Small intestine (tissue), 16 donors: ENCODE measurements at places on chromosomes 16 and 17.

- H3K4me3 ChIP-seq, result no peak overlapping the region
- no peak overlapping the region for H3K27ac ChIP-seq
- H3K36me3 ChIP-seq, result no peaks in the 10 kb centered on the region
- H3K4me1 ChIP-seq, result no peaks in the 10 kb centered on the region
- DNase-seq, result no peak
These were observed 166.2 kb upstream of the KCNJ16 start for GRCh38 chr17:69908626-69909368.

GRCh38 chr16:86723689-86724088, 145.3 kb downstream of the FOXL1 start:
- H3K27ac ChIP-seq, result no peak overlapping the region
- no peaks in the 10 kb centered on the region for H3K4me1 ChIP-seq
- DNase-seq, result no peak

DNA sequence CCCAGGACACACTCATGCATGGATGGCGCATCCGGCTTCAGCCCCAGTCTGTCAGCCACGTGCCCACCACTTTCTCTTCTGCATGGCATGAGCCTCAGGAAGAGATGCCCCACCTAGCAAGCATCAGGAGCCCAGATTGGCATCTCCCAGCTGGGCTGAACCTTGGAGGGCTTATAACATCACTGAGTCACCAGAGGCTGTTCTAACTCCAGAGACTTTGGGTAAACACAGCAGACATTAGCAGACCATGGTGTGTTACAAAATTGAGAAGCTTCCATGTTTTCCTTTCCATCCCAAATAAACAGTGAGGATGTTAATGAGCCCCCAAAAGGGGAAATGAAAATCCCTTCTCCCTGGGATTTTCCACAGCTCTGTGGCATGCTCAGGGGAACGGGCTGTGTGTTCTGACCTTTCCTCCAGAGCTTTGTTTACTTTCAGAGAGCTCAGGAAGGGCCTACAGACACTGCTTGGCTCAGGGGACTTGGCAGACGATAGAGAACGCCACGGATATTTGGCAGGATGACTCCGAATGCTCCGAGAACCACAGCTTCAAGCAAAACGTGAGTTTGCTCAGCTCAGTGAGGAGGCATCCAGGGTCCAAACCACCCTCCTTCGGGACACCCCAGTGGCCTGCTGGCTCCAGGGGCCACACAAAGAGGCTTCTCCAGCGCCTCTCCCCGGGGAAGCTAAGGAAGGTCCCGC, 16.5 kb downstream of the GLP2R start:
- DNase-seq, result peak; percentile 7
- no peaks in the 10 kb centered on the region for H3K27me3 ChIP-seq
- H3K36me3 ChIP-seq, result no peaks in the 10 kb centered on the region
- no peak overlapping the region for H3K4me3 ChIP-seq
- no peak overlapping the region for H3K27ac ChIP-seq

GRCh38 chr16:23354246-23354645, 52.1 kb downstream of the SCNN1B start:
- H3K4me3 ChIP-seq, result no peak overlapping the region
- no peak overlapping the region for H3K27ac ChIP-seq
- no peaks in the 10 kb centered on the region for H3K36me3 ChIP-seq
- no peak for DNase-seq
- no peaks in the 10 kb centered on the region for H3K27me3 ChIP-seq

DNA sequence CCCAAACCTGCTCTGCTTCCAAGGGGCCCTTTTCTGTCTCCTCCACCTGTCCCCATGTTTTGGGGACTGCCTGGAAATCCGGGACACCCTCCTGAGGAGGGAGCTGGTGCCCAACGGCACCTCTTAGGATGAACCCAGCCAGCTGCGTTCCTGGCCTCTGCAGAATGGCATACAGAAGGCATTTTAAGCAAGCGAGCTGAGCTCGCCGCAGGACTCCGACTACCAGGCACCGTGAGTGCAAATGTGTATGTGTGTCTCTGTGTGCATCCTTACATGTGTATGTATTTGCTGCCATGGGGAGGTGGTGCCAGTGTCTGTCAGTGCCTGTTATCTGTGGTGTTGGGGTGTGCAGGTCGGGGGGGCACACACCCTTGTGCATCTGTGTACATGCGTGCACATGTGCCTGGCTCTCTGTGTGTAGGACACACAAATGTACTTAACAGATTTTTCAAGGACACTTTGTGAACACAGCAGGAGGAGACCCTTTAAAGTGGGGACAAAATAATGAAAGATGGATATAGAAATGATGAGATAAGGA, 39.3 kb downstream of the ABAT start:
- H3K4me1 ChIP-seq, result no peaks in the 10 kb centered on the region
- DNase-seq, result no peak
- H3K27me3 ChIP-seq, result no peaks in the 10 kb centered on the region
- no peak overlapping the region for H3K4me3 ChIP-seq
- H3K27ac ChIP-seq, result no peak overlapping the region

GRCh38 chr16:9665851-9666271, 516.4 kb downstream of the GRIN2A start:
- H3K27me3 ChIP-seq, result no peaks in the 10 kb centered on the region
- peak; percentile 89 for DNase-seq
- H3K36me3 ChIP-seq, result no peaks in the 10 kb centered on the region
- H3K27ac ChIP-seq, result no peak overlapping the region
- H3K4me3 ChIP-seq, result no peak overlapping the region

- H3K4me3 ChIP-seq, result no peak overlapping the region
- H3K27ac ChIP-seq, result no peak overlapping the region
- H3K27me3 ChIP-seq, result no peaks in the 10 kb centered on the region
- H3K36me3 ChIP-seq, result no peaks in the 10 kb centered on the region
- no peaks in the 10 kb centered on the region for H3K4me1 ChIP-seq
These were observed 99.6 kb downstream of the ABCC1 start for GRCh38 chr16:16048904-16049582.

GRCh38 chr17:29709866-29710519, 87.3 kb upstream of the CORO6 start:
- no peak overlapping the region for H3K27ac ChIP-seq
- H3K4me1 ChIP-seq, result peaks cover 4% of the 10 kb centered on the region
- DNase-seq, result no peak
- H3K27me3 ChIP-seq, result no peaks in the 10 kb centered on the region
- H3K4me3 ChIP-seq, result no peak overlapping the region

DNA sequence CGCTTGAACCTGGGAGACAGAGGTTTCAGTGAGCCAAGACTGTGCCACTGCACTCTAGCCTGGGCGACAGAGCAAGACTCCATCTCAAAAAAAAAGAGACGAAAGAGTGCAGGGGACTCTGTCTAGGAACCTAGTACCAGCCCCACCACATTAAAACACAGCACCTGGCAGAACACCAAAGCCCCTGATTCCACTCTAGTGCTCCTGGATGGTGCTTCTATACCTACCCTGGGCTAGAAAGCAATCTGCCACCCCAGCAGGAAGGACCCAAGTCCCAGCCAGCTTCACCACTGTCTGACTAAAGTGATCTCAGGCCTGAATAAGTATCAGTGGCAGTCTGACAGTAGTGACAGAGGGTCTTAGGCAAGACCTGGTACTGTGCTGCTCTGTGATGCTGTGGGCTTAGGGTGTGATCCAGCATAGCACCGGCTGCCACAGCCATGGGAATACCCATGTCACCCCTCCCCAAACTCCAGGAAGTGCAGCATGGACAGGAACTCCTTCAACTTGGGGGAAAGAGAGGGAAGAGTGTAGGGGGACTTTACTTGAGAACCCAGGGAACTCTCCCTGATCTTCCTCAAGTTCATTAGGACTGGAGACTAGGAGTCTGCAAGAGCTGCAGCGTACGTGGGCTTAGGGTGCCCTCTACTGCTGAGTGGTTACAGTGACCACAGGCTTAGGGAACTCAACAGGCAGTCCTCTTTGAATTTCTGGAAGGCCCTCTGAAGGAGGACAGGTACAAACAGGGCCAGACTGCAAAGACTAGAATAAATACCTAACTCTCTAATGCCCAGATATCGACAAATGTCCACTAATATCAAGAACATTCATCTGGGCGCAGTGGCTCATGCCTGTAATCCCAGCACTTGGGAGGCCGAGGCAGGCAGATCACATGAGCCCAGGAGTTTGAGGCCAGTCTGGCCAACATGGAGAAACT, 30.0 kb upstream of the RNF43 start:
- no peak overlapping the region for H3K27ac ChIP-seq
- DNase-seq, result peak; percentile 81
- H3K36me3 ChIP-seq, result no peaks in the 10 kb centered on the region
- H3K4me1 ChIP-seq, result no peaks in the 10 kb centered on the region

DNA sequence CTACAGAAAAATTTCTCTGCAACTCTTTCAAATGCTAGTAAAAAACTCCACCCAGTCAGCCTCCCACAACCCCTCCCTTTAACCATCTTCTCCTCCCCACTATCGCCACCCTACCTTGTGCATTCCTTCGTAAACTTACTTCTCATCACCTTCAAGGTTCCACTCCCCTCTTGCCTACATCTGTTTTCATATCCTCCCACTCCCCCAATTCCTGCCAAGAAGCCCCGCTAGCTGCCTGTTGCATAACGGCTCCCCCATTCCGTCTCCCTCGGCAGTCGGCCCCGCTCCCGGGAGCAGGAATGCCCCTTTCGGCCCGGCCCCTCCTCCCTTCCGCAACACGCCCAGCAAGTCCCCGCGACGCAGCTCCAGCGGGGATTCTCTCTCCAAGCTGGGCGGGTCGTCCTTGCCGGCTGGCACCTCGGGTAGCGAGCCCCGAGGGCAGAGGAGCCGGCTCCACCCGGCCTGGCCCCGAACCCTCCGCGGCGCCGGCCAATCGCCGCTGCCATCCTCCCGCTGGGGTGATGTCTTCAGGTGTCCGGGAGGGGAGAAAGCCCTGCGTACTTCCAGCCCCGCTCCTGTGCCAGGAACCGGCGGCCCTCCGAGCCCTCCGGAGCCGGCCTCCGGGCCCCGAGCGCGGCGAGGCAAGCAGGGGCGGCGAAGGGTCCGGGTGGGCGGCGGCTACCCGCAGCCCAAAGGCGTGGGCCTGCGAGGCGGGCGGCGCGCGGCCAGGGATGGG, 1.5 kb downstream of the PHLPP2 start:
- DNase-seq, result peak; percentile 64
- peak overlapping the region; percentile 65 for H3K4me3 ChIP-seq
- peaks cover 10% of the 10 kb centered on the region for H3K36me3 ChIP-seq
- H3K27me3 ChIP-seq, result no peaks in the 10 kb centered on the region
- H3K27ac ChIP-seq, result peak overlapping the region; percentile 71

DNA sequence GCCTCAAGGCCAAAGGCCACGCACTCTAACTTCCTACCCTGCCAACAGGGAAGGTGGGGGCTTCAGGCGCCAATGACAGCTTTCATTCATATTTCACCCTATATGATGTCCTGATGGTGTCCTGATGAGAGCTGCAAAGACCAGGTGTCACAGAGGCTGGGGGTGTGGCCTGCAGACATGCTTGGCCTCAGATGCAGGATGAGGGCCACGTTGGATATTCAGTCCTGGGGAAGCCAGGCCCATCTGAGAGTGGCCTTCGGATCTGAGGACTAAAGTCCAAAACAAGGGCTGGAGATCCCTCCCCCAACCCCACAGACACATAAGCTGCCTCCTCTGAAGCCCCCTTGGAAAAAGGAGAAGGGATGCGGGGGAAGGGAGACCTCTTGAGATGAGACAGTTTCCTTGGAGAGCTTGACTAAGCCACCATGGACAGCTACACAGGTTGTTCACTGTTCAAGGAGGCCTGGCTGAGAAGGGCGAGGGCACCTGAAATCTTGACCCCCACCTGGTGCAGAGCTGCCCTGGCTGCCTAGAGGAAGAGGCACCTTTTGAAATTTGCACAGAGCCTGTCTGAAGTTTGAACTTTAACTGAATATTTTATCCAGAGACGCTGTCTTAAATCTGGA, 24.3 kb upstream of the GSG1L start:
- H3K4me1 ChIP-seq, result no peaks in the 10 kb centered on the region
- no peak for DNase-seq
- H3K27me3 ChIP-seq, result no peaks in the 10 kb centered on the region
- H3K4me3 ChIP-seq, result no peak overlapping the region
- no peaks in the 10 kb centered on the region for H3K36me3 ChIP-seq
- H3K27ac ChIP-seq, result no peak overlapping the region

GRCh38 chr17:58626905-58627304, 64.9 kb downstream of the TEX14 start:
- no peak overlapping the region for H3K4me3 ChIP-seq
- no peak overlapping the region for H3K27ac ChIP-seq
- H3K27me3 ChIP-seq, result peaks cover 3% of the 10 kb centered on the region
- no peaks in the 10 kb centered on the region for H3K36me3 ChIP-seq
- no peaks in the 10 kb centered on the region for H3K4me1 ChIP-seq

DNA sequence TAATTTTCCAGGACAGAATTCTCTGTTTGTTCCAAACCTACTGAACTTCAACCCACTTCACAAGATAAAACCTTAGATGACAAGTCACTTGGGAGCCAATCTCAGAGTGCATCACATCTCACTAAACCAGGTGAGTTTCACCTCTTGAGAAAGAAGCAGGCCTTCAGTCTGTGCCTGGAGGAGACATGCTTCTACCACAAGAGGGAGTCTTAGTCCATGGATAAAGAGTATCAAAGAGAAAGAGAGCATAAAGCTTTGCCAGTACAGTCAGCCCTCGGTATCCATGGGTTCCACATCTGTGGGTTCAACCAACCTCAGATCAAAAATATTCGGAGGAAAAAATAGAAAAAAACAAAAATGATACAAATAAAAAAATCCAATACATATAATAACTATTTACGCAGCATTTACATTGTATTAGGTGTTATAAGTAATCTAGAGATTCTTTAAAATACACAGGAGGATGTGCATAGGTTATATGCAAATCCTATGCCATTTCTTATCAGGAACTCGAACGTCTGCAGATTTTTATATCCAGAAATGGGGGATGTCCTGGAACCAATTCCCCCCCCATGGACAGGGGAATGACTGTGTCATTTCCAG, 37.7 kb downstream of the DUSP14 start:
- no peaks in the 10 kb centered on the region for H3K27me3 ChIP-seq
- H3K4me1 ChIP-seq, result no peaks in the 10 kb centered on the region
- no peak overlapping the region for H3K4me3 ChIP-seq
- H3K36me3 ChIP-seq, result peaks cover 32% of the 10 kb centered on the region
- peak; percentile 59 for DNase-seq
- H3K27ac ChIP-seq, result no peak overlapping the region

- H3K4me3 ChIP-seq, result peak overlapping the region; percentile 45
- H3K27me3 ChIP-seq, result peaks cover 30% of the 10 kb centered on the region
- H3K4me1 ChIP-seq, result peaks cover 2% of the 10 kb centered on the region
- H3K36me3 ChIP-seq, result no peaks in the 10 kb centered on the region
These were observed 229.6 kb downstream of the MRTFB start for GRCh38 chr16:14300705-14301168.

- no peaks in the 10 kb centered on the region for H3K36me3 ChIP-seq
- H3K27me3 ChIP-seq, result peaks cover 5% of the 10 kb centered on the region
- H3K4me3 ChIP-seq, result no peak overlapping the region
- H3K4me1 ChIP-seq, result no peaks in the 10 kb centered on the region
- H3K27ac ChIP-seq, result no peak overlapping the region
These were observed 823 bp upstream of the ZNF469 start for GRCh38 chr16:88381820-88382451.

DNA sequence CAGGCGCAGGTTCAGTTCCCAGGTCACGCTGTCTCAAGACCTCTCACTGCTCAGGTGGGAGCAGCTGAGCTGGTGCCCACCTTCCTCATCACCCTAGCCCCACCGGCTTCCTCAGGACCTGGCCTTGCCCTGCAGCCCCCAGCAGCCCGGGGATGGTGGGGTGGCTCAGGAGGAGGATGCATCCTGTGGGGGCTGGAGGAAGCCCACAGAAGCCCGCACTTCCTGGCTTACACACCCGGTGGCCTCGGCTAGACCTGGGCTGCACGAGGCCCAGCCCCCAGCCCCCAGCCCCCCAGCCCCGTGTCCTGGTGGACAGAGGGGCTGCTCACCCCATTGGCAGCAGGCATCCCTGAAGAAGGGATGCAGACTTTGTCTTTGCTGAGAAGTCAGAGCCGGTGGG, 43.4 kb downstream of the BAHCC1 start:
- no peaks in the 10 kb centered on the region for H3K27me3 ChIP-seq
- H3K36me3 ChIP-seq, result peaks cover 47% of the 10 kb centered on the region
- no peak for DNase-seq
- H3K27ac ChIP-seq, result no peak overlapping the region

- no peak for DNase-seq
- no peak overlapping the region for H3K27ac ChIP-seq
- H3K4me1 ChIP-seq, result no peaks in the 10 kb centered on the region
These were observed 273.1 kb upstream of the CCL2 start for GRCh38 chr17:33981711-33982601.
